ENCODE measurements at places on chromosomes 2 and 18. TPM values are rescaled to one million over a fixed set of nuclear protein-coding genes. Genes with fewer than 3 reads are reported as not detected.

DNA sequence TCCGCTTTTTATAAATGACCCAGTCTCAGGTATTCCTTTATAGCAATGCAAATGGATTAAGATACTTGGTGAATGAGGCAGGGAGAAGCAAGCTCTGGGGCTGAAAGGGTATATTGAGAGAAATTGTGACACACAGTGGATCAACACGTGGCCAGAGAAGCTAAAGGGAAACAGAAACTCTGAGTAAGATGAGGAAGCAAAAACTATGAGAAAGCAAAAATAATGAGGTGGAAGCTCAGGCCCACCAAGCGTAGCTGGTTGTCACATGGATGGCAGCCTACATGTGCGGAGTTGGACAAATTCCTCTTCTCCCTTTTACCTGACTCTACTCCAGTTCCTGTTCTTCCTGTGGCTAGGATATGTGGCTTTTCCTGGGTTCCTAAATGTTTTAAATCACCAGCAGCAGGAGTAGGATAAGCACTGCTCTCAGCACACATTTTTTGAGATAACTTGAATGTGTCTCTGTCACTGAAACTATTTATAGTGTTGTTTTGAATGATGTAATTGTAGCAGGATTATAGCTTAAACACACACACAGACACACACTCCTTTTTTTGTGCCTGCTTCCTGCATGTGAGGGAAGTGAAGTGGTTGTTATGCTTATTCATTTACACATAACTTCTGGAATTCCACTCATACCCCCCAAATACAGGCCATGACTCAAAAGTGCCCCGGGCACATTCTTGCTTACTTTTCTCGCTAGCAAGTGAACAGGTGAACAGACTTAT, 30.1 kb upstream of the EPC2 start:
- DNase-seq, result peak; percentile 56

DNA sequence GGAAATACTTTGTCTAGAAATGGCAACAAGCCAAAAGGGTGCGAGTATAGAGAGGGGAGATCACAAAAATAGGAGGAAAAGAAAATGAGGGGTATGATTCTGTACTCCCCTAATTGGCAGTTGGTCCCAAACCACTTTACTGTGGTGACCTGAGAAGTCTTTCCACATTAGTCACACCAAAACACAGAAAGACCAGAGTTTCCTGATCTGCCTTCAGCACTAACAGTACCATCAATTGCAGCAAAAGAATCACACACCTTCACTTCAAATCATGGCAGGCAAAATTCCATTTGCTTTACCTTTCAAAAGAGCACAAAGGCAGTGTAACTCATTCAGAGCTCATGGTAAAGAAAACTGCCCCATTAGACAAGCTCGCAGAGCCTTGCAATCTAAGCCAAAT, 86.8 kb downstream of the ALK start:
- peak; percentile 44 for DNase-seq

DNA sequence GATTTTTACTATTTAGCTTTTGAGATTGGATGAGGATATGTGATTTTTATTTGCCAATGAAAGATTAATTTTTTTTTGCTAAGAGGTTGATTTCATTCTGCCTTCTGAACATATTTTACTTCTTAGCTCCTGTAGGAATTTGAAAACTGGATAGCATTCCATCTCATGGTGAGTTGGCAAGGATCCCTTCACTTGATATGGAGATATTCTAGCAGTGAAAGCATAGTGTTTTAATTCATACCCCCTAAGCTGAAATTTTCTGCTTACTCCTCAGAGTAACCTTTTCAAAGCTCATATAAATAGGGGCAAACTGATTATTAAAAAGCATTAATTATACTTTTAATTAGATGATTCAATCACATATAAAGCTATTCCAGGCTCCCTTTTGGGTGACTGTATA, 61.0 kb upstream of the KCNJ3 start:
- no peak for DNase-seq

DNA sequence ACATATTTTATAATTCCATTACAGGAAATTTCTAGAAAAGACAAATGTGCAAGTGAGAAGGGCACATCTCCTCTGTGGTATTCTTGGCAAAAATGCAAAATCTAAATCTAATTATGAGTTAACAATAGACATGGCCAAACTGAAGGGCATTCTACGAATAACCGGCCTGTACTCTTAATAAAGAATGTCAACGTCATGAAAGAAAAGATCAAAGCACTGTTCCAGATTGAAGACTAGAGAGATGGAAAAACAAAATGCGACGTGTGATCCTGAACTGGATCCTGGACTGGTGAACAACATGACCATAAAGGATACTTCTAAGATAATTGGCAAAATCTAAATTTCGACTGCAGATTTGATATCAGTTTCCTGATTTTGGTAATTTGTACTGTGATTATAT, 3.0 kb downstream of the CDKL4 start:
- no peak for DNase-seq

- no peak for DNase-seq
Observed at GRCh38 chr2:118837067-118837466, 10.4 kb downstream of the EN1 start.

DNA sequence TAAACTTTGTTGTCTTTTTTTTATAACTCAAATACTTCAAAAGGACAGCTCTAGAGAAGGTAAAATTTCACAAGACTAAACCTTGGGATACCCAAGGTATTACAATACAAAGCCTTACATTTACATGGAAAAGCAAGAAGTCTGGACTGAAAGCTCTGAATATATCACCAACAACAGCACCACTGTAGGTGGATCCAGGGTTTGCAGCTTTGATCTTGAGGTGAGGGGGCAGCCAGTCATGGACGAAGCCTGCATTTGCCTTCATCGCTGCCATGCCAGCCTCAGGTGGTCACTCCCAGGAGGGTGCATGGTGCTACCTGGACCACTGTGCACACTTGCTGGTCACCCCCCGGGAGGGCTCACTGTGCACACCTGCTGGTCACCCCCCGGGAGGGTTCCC, 36.6 kb downstream of the RBFA start:
- DNase-seq, result no peak

- DNase-seq, result no peak
Observed at GRCh38 chr18:1796636-1797035, 774.7 kb downstream of the METTL4 start.

DNA sequence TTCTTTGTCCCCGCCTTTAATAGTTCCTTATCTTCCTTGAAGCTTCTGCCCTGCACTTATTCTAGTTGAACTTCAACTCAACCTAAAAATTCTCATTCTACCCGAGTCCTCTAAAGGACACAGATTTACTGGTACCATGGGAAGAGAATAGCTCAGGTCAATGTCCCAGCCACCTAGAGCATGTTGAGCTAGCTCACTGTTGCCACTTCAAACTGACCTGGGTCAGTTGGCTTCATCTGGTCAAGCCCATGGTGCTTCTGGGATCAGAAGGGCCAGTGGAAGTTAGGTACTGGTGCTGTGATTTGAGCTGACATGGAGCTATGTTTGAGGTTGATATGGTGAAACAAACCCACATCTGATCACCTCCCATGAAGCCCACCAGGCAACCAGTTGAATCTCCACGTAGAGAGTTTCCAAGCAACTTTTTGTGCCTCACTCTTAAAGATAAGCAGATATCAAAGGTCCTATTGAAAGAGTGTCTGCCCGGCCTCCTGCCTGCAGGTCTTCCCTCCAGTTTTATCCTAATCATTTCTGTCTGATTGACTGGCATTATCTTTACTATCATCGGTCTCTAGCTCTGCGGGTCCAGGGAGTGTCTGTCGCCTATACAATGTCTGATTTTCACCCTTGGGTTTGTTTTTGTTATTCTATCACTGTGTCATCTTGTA, 17.2 kb downstream of the GREB1 start:
- no peak for DNase-seq

- DNase-seq, result no peak
Observed at GRCh38 chr18:21483051-21483450, 117.5 kb downstream of the ESCO1 start.

The SCYGR4 gene
- not detected for total RNA-seq

The TOGARAM2 gene
- total RNA-seq, result 0.17 TPM

Measured in HT1080 (cell line).